IMR-90 (cell line): ENCODE measurements at places on chromosomes 4 and X. TPM values are rescaled to one million over a fixed set of nuclear protein-coding genes. Genes with fewer than 3 reads are reported as not detected.

The BANK1 gene
- total RNA-seq, result under 0.01 and 0.28 TPM in 2 replicates

- no peak for DNase-seq
These were observed 84.8 kb upstream of the PLAC1 start for GRCh38 chrX:134743091-134743490.

- no peak for DNase-seq
These were observed 2.6 kb upstream of the UXT start for GRCh38 chrX:47661539-47661938.

The ZNF157 gene
- total RNA-seq, result under 0.01 TPM in 1 of 2 replicates, not detected in the other

The ADGRG2 gene
- under 0.01 TPM in 2 replicates for total RNA-seq

- no peak for DNase-seq
These were observed 206.1 kb downstream of the SLC39A8 start for GRCh38 chr4:102139132-102139573.

The USP27X gene
- total RNA-seq, result 3.6 and 6.3 TPM in 2 replicates

The HSPA4L gene
- 2.3 and 3.9 TPM in 2 replicates for total RNA-seq

DNA sequence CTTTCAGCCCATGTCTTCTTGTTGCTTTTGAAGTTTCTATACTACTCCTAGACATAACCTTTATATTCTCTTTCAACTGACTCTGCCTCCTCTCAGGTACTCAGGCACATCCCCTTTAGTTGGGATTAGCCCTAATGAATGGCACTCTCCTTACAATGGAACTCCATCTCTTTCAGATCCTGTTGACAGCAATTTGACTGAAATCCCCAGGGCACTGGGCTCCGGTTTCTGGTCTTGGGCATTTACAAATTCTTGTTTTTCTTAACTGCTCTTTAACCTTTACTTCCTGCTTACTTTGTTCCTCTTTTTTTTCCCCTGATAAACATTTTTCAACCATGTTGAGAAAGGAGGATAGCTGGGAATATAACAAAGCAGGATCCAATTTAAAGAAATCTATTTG is 68.9 kb downstream of the ENOX2 start:
- DNase-seq, result no peak

The MECP2 gene
- 8.4 and 10.8 TPM in 2 replicates for total RNA-seq

GRCh38 chrX:129739578-129739977 is 799 bp downstream of the XPNPEP2 start:
- no peak for DNase-seq

The LRCH2 gene
- 4.3 and 8.1 TPM in 2 replicates for total RNA-seq

- DNase-seq, result no peak
These were observed 155.1 kb downstream of the NR3C2 start for GRCh38 chr4:148287111-148287510.
